ENCODE measurements at places on chromosomes 7 and 10. TPM values are rescaled to one million over a fixed set of nuclear protein-coding genes. Genes with fewer than 3 reads are reported as not detected.

The FBXO24 gene
- total RNA-seq: 1.6 TPM

The VAX1 gene
- total RNA-seq: not detected

The ASIC3 gene
- 1.1 TPM for total RNA-seq

The OR2A42 gene
- total RNA-seq: 0.42 TPM

The HIBADH gene
- total RNA-seq: 52.4 TPM

The STRIP2 gene
- 4.1 TPM for total RNA-seq

The PIK3AP1 gene
- 6.6 TPM for total RNA-seq

The CDC14C gene
- not detected for total RNA-seq

The CTAGE8 gene
- 0.79 TPM for total RNA-seq

The ADGRA1 gene
- not detected for total RNA-seq

The LHFPL3 gene
- total RNA-seq: 0.26 TPM

The ATRNL1 gene
- total RNA-seq: 153 TPM

The PPP1R17 gene
- total RNA-seq: not detected

The PDE6C gene
- not detected for total RNA-seq

The PLXNA4 gene
- total RNA-seq: 6.5 TPM

The OR2A7 gene
- total RNA-seq: 5.6 TPM

The KLLN gene
- total RNA-seq: 0.63 TPM

The CNNM1 gene
- total RNA-seq: 1.6 TPM

The PUS7 gene
- 16.3 TPM for total RNA-seq

The CAV1 gene
- 576 TPM for total RNA-seq

The HOXA4 gene
- total RNA-seq: 1.0 TPM

The VIPR2 gene
- 2.0 TPM for total RNA-seq

The VPS26A gene
- 55.6 TPM for total RNA-seq

The NCF1 gene
- total RNA-seq: 0.37 TPM

The NXPH1 gene
- 2.0 TPM for total RNA-seq

The GARS1 gene
- 76.7 TPM for total RNA-seq

The STX1A gene
- total RNA-seq: 9.0 TPM

The FAM25A gene
- total RNA-seq: not detected

The FGFBP3 gene
- total RNA-seq: 1.5 TPM

The NUDT1 gene
- 11.4 TPM for total RNA-seq

The OR13A1 gene
- 0.85 TPM for total RNA-seq

The OR2A1 gene
- total RNA-seq: 0.05 TPM

The ZDHHC4 gene
- 52.0 TPM for total RNA-seq

The VENTX gene
- total RNA-seq: not detected

The ITGB8 gene
- 106 TPM for total RNA-seq

The PAPSS2 gene
- total RNA-seq: 40.2 TPM

The PHTF2 gene
- total RNA-seq: 52.1 TPM

The TRIP6 gene
- 38.0 TPM for total RNA-seq

The PRKCQ gene
- total RNA-seq: 3.2 TPM

The NPC1L1 gene
- not detected for total RNA-seq

The MRPL43 gene
- total RNA-seq: 35.4 TPM

Measured in urinary bladder (tissue), 4 donors.